HCT116 (cell line): ENCODE measurements at places on chromosomes 1 and 21. TPM values are rescaled to one million over a fixed set of nuclear protein-coding genes. Genes with fewer than 3 reads are reported as not detected.

ARTN gene
- 36.4 TPM for total RNA-seq

PKN2 gene
- total RNA-seq: 44.3 TPM

COL9A2 gene
- total RNA-seq: 2.4 TPM

MANEAL gene
- total RNA-seq: 17.3 TPM

CFH gene
- 0.57 TPM for total RNA-seq

GPR3 gene
- total RNA-seq: 2.8 TPM

DNA sequence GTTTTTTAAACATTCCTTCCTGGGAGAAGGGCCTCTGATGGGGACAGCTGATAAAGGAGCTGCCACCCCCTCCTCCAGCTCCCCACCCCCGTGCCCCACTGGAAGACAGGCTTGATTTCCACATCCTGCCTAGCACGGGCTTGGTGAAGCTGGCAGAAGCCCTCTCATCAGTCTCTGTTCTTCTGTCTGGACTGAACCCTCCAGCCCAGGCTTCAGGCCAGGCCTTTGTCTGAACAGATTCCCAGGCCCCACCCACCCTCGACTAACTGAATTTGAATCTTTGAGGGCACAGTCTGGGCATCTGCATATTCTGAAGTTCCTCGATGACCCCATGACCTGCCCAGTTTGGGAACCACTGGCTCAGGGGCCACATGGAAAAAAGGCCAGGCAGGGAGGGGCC lies 75.3 kb downstream of the CD58 start:
- DNase-seq: no peak

DNA sequence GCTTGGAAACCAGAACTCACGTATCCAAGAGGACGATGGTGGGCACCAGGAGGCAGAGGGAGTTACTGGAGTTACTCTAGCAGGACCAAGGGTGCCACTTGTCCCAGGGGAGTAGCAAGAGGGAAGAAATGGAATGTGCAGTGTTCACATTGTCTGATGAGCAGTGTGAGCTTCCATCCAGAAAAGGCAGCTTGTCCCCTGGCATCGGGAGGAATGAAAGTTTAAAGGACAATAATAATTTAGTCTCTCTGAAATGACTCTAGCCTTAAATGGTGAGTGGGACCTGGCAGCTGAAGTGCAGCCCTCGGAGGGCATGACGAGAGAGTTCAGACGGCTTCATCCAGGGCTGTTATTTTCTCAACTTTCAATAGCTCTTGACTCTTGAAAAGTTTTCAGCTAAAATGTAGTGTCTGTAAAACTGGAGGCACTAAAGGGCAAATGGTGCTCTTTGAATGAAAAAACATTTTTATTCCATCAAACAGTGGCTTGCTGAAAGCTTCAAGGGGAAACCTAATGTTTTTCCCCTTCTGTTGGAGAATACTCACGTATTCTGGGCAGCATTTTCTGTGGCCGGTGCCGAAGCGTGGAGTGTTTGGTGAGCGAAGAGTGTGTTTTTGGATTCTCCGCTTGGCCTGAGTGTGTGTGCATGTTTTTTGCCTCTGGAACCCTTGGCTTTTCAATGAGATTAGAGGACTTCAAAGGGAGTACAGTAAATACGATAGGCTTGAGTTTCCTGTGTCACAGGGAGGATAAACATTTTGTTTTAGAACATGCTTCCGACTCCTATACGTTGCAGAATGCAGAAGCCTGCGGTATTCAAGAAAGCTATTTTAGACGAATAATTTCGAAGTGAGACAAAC lies 157.3 kb downstream of the GALNT2 start:
- DNase-seq: no peak

GRCh38 chr1:51973587-51974474 lies 16.7 kb downstream of the RAB3B start:
- DNase-seq: peak; percentile 26

DNA sequence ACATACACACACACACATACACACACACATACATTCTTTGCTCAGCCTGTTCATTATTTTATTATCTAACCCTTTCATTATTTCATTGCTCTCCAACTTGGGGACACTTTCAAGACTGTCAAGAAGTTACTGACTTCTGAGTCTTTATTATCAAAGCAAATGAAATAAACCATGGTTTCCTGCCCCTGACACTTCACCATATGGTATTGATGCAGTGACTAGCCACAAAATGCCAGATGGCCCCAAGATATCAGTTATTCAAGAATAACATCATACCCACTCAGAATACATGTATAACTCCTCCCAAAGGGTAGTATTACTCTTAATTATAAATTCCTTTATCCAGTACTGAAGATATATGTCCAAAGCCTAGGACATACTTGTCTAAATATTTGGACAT lies 197.3 kb downstream of the MRPL39 start:
- no peak for DNase-seq

GRCh38 chr1:94707321-94708298 lies 112.5 kb upstream of the SLC44A3 start:
- DNase-seq: no peak

GRCh38 chr1:65866439-65866838 lies 73.7 kb downstream of the PDE4B start:
- no peak for DNase-seq

DNA sequence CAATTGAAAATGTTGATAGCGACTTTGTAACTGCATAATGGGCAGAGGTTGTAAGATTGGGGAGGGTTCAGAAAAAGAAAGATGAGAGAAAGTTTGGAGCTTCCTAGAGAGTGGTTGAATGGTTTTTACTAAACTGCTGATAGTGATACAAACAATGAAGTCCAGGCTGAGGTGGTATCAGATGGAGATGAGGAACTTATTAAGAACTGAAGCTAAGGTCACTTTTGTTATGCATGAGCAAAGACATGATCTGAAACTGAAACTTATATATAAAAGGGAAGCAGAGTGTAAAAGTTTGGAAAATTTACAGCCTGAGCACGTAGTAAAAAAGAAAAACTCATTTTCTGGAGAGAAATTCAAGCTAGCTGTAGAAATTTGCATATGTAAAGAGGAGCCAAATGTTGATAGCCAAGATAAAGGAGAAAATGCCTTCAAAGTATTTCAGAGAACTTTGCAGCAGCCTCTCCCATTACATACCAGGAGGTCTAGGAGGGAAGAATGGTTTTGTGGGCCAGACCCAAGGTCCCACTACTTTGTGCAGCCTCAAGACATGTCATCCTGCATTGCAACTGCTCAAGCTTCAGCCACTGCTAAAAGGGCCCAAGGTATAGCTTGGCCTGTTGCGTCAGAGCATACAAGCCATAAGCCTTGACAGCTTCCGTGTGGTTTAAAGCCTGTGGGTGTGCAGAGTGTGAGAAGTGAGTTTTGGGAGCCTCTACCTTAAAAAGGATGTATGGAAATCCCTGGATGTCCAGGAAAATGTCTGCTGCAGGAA lies 843.9 kb downstream of the AMY1C start:
- no peak for DNase-seq
